ENCODE measurements at places on chromosomes 5 and 9. TPM values are rescaled to one million over a fixed set of nuclear protein-coding genes. Genes with fewer than 3 reads are reported as not detected.

GRCh38 chr9:134489621-134490408 is 151.8 kb upstream of the COL5A1 start:
- H3K27ac ChIP-seq = no peak overlapping the region
- no peaks in the 10 kb centered on the region for H3K36me3 ChIP-seq
- peaks cover 22% of the 10 kb centered on the region for H3K4me1 ChIP-seq

GRCh38 chr9:14030375-14031059 is 283.4 kb downstream of the NFIB start:
- H3K4me1 ChIP-seq = peaks cover 6% of the 10 kb centered on the region
- no peak overlapping the region for H3K27ac ChIP-seq
- H3K4me3 ChIP-seq = peak overlapping the region; percentile 59
- no peaks in the 10 kb centered on the region for H3K36me3 ChIP-seq

- no peaks in the 10 kb centered on the region for H3K27me3 ChIP-seq
- H3K36me3 ChIP-seq = no peaks in the 10 kb centered on the region
- H3K4me1 ChIP-seq = peaks cover 12% of the 10 kb centered on the region
- peak overlapping the region; percentile 33 for H3K27ac ChIP-seq
- DNase-seq = peak; percentile 96
These were observed 72.7 kb upstream of the ORM1 start for GRCh38 chr9:114250235-114250568.

GRCh38 chr5:100186181-100186580 is 349.0 kb upstream of the FAM174A start:
- no peak for DNase-seq
- no peaks in the 10 kb centered on the region for H3K36me3 ChIP-seq
- no peak overlapping the region for H3K4me3 ChIP-seq
- H3K4me1 ChIP-seq = no peaks in the 10 kb centered on the region

GRCh38 chr5:64744914-64745313 is 23.6 kb downstream of the SREK1IP1 start:
- peaks cover 13% of the 10 kb centered on the region for H3K4me1 ChIP-seq
- no peaks in the 10 kb centered on the region for H3K27me3 ChIP-seq
- no peak for DNase-seq

- peaks cover 78% of the 10 kb centered on the region for H3K27me3 ChIP-seq
- H3K4me1 ChIP-seq = no peaks in the 10 kb centered on the region
- peak; percentile 34 for DNase-seq
- no peaks in the 10 kb centered on the region for H3K36me3 ChIP-seq
- H3K4me3 ChIP-seq = peak overlapping the region; percentile 61
These were observed 647 bp downstream of the PDE8B start for GRCh38 chr5:77210964-77211690.

- peak; percentile 79 for DNase-seq
- no peaks in the 10 kb centered on the region for H3K27me3 ChIP-seq
- no peaks in the 10 kb centered on the region for H3K4me1 ChIP-seq
- H3K36me3 ChIP-seq = no peaks in the 10 kb centered on the region
- H3K27ac ChIP-seq = no peak overlapping the region
These were observed 183.9 kb downstream of the C9orf50 start for GRCh38 chr9:129436751-129437625.

GRCh38 chr5:126460459-126460858 is 37.2 kb downstream of the GRAMD2B start:
- H3K4me1 ChIP-seq = peaks cover 6% of the 10 kb centered on the region

SPATA31A3 gene
- not detected for total RNA-seq

INSL6 gene
- not detected for total RNA-seq

- H3K27me3 ChIP-seq = no peaks in the 10 kb centered on the region
- no peak overlapping the region for H3K27ac ChIP-seq
- no peak for DNase-seq
- H3K4me3 ChIP-seq = no peak overlapping the region
- no peaks in the 10 kb centered on the region for H3K4me1 ChIP-seq
- H3K36me3 ChIP-seq = no peaks in the 10 kb centered on the region
These were observed 105.1 kb downstream of the SERINC5 start for GRCh38 chr5:80150731-80151130.

GRCh38 chr9:72297516-72297915 is 67.5 kb downstream of the ZFAND5 start:
- H3K4me3 ChIP-seq = no peak overlapping the region
- H3K27ac ChIP-seq = no peak overlapping the region
- H3K4me1 ChIP-seq = peaks cover 8% of the 10 kb centered on the region
- no peaks in the 10 kb centered on the region for H3K36me3 ChIP-seq
- no peaks in the 10 kb centered on the region for H3K27me3 ChIP-seq

GRCh38 chr9:127779136-127779981 is 893 bp upstream of the SH2D3C start:
- H3K4me1 ChIP-seq = no peaks in the 10 kb centered on the region
- peak; percentile 35 for DNase-seq
- H3K27me3 ChIP-seq = no peaks in the 10 kb centered on the region
- no peak overlapping the region for H3K27ac ChIP-seq
- H3K36me3 ChIP-seq = no peaks in the 10 kb centered on the region

DNA sequence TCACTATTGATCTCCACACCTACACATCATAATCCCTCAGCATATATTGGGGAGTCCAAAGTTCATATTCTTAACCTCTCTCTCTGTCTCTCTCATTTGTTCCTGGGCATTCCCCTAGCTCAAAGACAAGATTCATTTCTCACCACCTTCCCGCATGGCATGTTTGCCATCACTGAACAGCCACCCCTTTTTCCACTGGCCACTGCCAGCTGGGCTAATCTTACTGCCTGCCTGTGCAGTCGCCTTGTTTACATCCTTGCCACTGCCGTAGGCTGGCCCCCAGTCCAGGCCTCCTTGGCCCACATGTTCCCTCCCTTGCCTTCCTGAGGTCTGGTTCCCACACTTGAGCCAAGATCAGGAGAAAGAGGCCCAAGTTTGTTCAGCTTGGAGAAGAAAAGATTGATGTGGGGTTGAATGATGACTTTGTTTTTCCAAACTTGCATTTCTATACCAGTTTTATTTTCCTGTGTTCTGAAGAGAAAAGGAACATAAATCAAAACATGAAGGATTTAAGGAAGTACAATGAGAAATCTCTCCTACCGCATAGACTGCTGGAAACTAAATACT is 80.2 kb downstream of the PLAC8L1 start:
- no peak overlapping the region for H3K27ac ChIP-seq
- no peaks in the 10 kb centered on the region for H3K36me3 ChIP-seq
- H3K4me3 ChIP-seq = no peak overlapping the region
- no peak for DNase-seq
- H3K27me3 ChIP-seq = 0 out of 2 replicates have a peak, but pooled peaks cover 4% of the 10 kb centered on the region

DNA sequence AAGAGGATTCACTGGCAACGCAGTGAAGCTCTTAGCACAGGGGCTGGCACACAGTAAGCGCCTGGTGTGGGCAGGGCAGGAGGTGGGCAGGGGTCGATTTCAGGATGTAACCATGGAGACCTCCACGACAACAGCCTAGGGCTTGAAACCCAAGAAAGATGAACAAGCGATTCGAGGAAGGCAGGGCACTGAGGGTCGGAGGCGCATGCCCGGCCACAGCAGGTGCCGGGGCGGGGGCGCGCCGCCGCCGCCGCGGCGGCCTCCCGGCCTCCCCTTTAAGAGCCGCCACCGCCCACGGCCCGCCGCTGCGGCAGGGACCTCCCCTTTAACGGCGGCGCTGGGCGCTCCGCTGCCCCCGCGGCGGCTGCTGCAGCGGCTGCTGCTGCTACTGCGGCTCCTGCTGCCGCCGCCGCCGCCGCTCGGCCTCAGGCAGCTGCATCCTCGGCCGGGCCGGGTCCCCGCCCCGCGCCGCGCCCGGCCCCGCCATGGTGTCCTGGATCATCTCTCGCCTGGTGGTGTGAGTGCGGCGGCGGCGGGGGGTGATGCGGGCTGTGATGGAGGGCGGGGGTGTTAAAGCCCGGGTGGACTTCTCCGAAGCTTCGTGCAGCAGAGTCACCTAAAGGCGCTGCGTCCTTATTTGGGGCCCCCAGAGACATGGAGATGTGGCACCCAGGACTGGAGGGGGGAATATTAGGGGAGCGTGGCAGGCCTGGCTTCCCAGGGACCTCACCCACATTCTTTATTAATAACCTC is at the start of gene REEP2:
Gene REEP2 (plus strand): TSS at position 334 of the 753 bp plus-strand sequence. CDS start 152 bp downstream, at position 486.
- DNase-seq = peak; percentile 83
- H3K27ac ChIP-seq = no peak within 1 kb of the TSS
- peaks cover 15% of the 10 kb centered on the region for H3K36me3 ChIP-seq
- H3K4me3 ChIP-seq = peak within 1 kb of the TSS; percentile 76

PHF24 gene
- total RNA-seq = not detected

DRD1 gene
- total RNA-seq = not detected

GRCh38 chr5:57718155-57718554 is 235.5 kb upstream of the ACTBL2 start:
- peaks cover 8% of the 10 kb centered on the region for H3K4me1 ChIP-seq
- no peaks in the 10 kb centered on the region for H3K27me3 ChIP-seq
- no peak overlapping the region for H3K27ac ChIP-seq
- DNase-seq = peak; percentile 68

SUB1 gene
- total RNA-seq = 350 TPM

- no peak overlapping the region for H3K4me3 ChIP-seq
- DNase-seq = no peak
- no peaks in the 10 kb centered on the region for H3K4me1 ChIP-seq
- H3K27me3 ChIP-seq = no peaks in the 10 kb centered on the region
- no peak overlapping the region for H3K27ac ChIP-seq
These were observed 1140.6 kb downstream of the EFNA5 start for GRCh38 chr5:106530150-106530549.

GRCh38 chr9:111094433-111094924 is 56.2 kb upstream of the LPAR1 start:
- H3K27me3 ChIP-seq = no peaks in the 10 kb centered on the region
- no peaks in the 10 kb centered on the region for H3K36me3 ChIP-seq
- H3K4me1 ChIP-seq = peaks cover 17% of the 10 kb centered on the region
- peak; percentile 90 for DNase-seq
- H3K4me3 ChIP-seq = no peak overlapping the region

DNA sequence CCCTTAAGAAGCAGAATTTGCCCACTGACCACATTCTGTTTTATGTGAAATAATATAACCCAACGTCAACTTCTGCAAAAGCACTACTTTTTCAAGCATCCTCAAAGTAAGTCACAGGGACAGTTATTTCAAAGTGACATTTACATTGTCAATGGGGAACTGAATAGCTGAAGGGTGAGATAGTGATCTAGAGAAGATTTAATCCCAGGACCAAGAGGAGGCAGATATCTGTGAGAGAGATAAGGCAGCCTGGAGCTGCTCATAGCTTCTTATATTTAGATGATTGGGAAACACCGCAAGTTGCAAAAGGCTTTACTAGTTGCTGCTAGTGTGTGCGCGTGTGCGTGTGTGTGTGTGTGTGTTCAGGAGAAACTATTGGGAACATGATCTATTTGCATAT is 210.4 kb upstream of the RFX3 start:
- no peaks in the 10 kb centered on the region for H3K36me3 ChIP-seq
- peaks cover 23% of the 10 kb centered on the region for H3K4me1 ChIP-seq
- H3K27me3 ChIP-seq = no peaks in the 10 kb centered on the region

Data from GM23248 (cell line).